Fibroblast of villous mesenchyme (primary cell): ENCODE measurements at places on chromosomes 13 and 19.

GRCh38 chr19:7762719-7763293 is at the start of gene CLEC4M:
CLEC4M (plus strand) TSS chr19:7763243; CDS start chr19:7763267, 24 bp downstream.
- no peak for DNase-seq

GRCh38 chr19:55032170-55032800 is 5.8 kb downstream of the GP6 start:
- no peak for DNase-seq

DNA sequence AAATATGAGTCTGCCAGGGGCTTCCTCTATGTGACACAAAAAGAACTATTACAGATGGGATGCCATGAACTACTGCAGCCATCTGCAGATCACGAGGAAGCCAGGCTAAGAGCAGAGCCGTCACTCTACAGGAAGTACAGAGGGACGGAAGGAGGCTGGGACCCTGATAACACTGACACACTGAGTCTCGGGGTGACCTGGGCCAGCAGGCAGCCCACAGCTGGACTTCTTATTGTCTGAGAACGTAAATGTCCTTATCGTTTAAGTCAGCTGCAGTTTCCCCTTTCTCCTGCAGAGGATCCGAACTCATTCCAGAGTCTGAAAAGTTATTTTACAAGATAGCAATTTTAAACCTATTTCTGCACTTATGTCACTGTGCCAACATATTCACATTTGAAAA is 20.7 kb downstream of the PARP4 start:
- no peak for DNase-seq

- DNase-seq, result no peak
These were observed 812.7 kb upstream of the MIR17HG start for GRCh38 chr13:90534617-90535370.

DNA sequence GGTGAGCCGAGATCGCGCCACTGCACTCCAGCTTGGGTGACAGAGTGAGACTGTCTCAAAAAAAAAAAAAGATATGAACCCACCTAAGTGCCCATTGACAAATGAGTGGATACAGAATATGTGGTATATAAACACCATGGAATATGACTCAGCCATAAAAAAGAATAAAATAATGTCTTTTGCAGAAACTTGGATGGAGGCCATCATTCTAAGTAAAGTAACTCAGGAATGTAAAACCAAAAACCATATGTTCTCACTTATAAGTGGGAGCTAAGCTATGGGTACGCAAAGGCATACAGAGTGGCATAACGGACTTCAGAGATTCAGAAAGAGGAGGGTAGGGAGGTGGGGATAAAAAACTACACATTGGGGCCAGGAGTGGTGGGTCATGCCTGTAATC is 29.5 kb downstream of the PLA2G4C start:
- DNase-seq, result no peak

- DNase-seq, result no peak
These were observed 296.1 kb downstream of the PCDH9 start for GRCh38 chr13:66933994-66934393.

- no peak for DNase-seq
These were observed 182.4 kb downstream of the NUFIP1 start for GRCh38 chr13:44806826-44807225.

DNA sequence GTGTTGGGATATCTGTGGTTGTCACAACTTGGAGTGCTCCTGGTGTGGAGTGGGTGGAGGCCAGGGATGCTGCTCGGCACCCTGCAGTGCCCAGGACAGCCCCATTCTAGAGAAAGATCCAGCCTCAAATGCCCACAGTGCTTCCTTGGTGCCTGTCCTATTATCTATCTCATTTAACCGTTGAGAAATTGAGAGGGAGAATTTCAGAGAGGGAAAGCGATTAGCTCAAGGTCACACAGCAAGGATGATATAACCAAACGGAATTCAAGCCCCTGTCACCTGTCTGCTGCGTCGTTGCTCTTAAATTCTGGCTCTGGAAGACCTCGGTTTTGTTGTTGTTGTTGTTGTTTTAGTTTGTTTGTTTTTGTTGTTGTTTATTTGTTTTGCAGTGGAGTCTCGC is 13.5 kb downstream of the ANKRD24 start:
- DNase-seq, result no peak

DNA sequence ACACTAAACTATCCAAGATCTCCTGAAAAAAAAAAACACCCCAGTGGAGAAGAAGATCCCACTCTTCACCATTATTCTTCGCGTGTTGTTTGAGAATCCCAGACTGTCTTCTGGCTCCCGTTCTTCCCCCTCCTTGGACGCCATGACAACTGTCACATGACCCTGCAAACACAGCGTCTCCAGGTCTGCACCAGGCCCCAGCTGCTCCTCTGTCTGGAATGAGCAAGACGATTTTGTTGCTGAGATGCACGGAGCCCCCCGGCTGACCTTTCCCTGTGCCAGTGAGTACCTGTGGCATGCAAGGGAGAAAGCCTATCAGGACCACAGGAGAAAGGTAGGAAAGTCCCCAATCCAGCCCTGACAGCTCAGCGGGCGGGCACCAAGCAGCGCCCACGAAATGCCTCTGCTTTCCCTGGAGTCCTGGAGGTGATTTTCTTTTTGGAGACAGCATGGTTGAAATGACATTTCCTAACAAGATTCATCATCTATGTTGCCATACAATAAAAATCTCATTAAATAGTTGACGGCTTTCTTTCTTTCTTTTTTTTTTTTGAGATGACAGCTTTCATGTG is at the start of gene CFAP97D2:
Gene CFAP97D2, plus strand, starts transcription at position 171 of the 572 bp plus-strand sequence. Its CDS starts 74 bp downstream, at position 245.
- no peak for DNase-seq

DNA sequence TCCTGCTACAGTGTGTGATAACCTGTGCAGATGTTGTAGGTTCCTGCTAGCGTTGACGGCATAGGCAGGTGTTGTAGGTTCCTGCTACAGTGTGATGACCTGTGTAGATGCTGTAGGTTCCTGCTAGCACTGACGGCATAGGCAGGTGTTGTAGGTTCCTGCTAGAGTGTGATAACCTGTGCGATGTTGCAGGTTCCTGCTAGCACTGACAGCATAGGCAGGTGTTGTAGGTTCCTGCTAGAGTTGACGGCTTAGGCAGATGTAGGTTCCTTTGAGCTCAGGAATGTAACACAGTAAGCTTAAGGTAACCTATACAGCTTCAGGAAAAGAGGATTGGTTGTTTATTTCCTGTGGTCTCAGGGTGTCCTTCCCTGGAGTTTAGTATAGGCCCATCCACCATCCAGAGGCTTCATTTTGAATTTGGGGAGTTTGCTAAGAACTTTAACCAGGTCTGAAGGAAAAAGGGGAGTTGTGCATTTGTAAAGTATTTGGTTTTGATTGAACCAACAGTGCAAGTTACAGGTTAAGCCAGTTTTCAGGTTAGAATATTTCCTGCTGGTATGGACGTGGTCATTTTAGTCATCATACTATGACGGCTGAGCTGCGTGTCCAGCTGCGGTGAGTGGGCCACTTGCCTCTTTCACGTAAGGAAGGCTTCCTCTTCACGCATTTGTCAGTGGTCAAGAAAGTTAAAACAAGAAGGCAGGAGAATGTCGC is 53.8 kb downstream of the ATP11A start:
- DNase-seq, result no peak

DNA sequence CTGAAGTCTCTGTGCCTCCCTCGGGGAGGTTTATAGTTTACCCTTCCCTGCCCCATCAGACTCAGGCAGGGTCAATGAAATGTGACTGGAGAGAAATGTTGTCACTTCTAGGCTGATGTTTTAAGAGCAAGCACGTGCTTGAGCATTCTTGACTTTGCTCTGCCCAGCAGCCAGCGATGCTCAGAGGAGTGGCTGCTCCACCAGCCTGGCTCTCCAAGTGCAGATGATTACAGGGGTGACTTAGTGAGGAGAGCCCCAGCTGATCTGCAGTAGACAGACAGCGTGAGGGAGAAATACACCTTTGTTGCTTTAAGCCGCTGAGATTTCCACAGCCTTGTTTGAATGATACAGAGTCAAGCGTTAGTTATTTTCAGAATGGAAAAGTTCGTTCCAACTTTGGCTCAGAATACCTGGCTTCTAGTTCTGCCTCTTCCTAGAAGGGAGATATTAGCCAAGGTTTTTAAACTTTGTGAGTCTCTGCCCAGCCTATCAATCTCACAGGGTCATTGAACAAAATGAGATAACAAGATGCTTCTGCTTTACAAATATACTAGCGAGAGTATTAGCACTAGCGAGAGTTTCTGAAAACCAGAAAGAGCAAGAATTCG is 143.6 kb downstream of the OXGR1 start:
- no peak for DNase-seq

DNA sequence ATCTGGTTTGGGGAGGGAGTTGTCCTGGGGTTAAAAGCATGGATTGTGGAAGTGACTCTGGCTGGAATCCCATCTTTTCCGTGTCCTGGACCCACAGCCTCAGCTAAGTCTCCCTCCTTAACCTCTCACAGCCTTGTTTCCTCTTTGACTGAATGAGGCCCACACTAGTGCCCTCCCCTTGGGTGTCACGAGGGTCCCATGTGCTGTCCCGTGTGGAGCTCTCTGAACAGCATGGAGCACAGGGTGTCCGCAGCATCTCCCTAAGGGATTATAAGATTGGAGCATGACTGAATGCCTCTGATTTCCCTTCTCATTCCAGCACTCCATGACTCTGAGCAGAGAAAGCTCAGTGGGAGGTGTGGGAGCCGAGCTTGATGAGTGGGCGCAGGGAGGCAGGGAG is 182.5 kb downstream of the TEX29 start:
- DNase-seq, result no peak

DNA sequence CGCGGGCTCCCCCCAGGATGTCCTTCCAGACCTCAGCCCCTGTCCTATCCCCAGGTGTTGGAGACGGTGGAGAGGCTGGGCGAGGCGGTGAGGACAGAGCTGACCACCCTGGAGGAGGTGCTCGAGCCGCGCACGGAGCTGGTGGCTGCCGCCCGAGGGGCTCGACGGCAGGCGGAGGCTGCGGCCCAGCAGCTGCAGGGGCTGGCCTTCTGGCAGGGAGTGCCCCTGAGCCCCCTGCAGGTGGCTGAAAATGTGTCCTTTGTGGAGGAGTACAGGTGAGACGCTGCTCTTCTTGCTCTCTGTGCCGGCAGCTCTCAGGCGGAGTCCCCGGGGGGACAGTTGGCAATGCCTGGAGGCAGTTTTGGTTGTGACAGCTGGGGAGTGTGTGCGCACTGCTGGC is 6.9 kb downstream of the TTYH1 start:
- DNase-seq, result no peak

GRCh38 chr19:6402837-6403608 is 10.1 kb upstream of the GTF2F1 start:
- DNase-seq, result peak; percentile 63

- no peak for DNase-seq
These were observed 62.4 kb downstream of the MPHOSPH8 start for GRCh38 chr13:19695829-19696228.

DNA sequence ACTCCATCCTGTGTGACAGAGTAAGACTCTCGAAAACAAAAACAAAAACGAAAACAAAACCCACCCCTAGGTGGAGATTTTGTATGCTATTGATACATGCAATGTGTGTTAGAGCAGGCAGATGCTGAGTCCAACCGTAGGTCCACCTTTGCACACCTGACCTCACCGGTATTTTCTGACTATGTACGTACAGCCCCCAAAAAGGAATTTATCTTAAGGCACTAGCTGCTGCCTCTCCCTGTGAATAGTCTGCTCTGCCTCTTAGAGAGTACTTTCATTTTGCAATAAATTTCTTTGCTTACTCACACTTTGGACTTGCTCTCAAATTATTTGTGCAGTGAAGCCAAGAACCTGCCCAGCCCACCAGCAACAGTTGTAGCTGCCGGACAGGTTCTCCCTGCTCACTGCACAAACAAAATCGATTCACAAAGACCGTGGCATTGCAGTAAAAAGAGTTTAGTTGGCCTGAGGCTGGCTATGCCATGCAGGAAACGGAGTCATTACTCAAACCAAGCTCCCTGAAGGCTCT is 8.2 kb upstream of the ZNF77 start:
- DNase-seq, result no peak

GRCh38 chr13:36639610-36640009 is 34.2 kb upstream of the SERTM1 start:
- DNase-seq, result no peak

- peak; percentile 8 for DNase-seq
These were observed 4.0 kb upstream of the IGFL1 start for GRCh38 chr19:46225558-46226004.

DNA sequence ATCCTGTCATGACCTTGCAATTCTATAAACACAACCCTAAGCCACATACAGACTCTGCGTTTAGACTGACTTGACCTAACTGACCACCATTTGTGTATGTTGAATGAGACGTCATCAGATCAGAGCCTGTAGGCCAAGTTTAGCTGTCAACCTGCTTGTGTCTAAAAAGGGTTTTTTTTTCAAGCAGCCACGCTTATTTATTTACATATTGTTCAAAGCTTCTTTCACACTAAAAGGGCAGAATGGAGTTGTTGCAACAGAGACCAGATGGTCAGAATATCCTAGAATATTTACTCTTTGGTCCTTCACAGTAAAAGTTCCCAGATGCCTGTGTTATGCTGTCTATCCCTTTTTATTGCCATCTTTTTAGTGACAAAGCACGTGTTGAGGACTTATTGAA is 307.7 kb upstream of the SLC10A2 start:
- DNase-seq, result no peak

GRCh38 chr19:29878973-29879654 is 62.9 kb upstream of the URI1 start:
- DNase-seq, result no peak

GRCh38 chr19:6352381-6353165 is 8.8 kb upstream of the CLPP start:
- no peak for DNase-seq

DNA sequence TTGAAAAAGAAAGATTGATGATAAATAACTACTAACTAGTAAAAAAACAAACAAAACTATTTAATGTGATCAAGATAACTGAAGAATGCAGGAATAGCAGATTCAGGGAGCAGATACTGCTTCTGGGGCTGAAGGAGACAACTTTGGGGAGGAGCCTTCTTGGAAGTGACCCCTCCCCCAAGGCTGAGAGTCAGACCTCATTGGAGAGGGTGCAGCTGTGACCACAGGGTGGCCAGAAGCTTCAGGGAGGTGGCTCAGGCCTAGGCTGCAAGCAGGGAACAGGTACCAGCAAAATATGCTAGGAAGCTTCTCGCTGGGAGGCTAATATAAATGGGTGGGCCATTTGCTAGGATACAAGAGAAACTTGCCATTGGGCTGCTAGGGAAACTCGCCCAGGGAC is 149.9 kb downstream of the MYO16 start:
- no peak for DNase-seq

DNA sequence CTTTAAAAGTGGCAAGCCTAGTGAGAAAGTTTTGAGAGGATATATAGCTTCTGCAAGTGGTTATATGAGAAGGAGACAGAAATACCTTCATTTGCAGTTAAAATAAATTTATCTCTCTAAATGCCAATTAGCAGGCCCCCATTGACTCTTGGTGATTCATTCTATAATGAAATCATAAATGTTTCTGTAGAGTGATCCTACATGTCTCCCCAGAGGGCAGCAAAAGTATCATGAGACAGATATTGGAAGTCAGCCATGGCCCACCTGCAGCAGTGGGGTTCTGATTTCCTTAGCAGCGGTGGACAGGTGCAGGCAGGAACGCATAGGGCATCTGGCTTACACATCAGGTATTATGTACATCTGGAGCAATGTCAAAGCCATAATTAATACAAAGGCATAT is 385.4 kb upstream of the SLC10A2 start:
- no peak for DNase-seq
